ENCODE measurements at places on chromosomes 1 and 21.

DNA sequence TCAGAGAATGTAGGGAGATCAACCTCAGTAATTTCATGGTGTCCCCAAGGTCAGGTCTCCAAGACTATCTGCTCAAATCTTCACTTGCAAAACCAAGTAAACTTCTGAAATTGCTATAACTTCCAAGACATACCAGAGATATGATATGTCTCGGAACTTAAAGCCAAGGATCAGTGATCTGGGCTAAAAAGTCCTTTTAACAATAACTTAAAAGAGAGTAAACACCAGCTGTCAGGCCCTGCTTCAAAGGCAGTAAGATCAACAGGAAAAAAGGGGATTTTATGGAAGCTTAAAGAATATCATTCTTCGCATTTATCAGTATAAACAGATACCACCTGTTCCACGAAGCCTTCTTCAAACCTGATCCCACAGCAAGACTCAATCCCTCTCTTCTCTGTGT is 13.7 kb downstream of the UBR4 start:
- DNase-seq = no peak

DNA sequence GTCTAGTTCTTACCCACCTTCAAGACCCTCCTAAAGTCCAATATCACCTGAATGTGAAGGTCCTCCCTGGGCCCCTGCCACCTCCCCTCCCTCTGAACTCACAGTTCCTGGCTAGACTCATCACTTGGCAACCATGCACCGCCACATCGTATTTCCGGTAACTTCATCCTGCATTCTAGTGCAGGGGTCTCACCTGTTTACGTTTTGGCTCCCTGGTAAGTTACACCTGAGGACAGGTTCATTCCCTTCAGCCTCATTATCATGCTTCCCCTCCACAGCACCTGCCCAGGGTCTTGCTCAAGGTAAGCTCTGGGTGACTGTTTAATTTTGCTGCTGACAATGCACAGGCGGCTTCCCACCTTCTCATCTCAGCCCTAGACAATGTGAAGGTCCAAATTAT is 93.1 kb downstream of the MIS18A start:
- DNase-seq = no peak

DNA sequence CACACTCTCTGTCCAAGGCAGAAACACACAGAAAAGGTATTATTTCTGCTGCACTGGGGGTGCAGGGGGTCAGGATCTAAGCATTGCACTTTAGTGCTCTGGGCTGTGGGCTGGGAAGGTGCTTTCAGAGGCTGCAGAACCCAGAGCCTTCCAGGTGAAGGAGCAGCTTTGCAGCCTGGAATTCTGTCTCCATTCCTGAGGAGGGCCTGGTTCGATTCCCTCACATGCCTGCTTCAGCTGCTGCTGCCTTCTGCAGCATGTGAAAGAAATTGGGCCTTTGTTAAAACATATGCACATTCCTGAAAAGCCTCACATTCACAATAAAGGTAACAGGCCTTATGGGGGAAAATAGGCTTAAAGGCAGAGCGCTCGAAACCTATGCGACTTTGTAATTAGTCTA is 35.9 kb downstream of the VTCN1 start:
- DNase-seq = no peak

- DNase-seq = no peak
Observed at GRCh38 chr1:183106746-183107145, 79.3 kb upstream of the LAMC2 start.

DNA sequence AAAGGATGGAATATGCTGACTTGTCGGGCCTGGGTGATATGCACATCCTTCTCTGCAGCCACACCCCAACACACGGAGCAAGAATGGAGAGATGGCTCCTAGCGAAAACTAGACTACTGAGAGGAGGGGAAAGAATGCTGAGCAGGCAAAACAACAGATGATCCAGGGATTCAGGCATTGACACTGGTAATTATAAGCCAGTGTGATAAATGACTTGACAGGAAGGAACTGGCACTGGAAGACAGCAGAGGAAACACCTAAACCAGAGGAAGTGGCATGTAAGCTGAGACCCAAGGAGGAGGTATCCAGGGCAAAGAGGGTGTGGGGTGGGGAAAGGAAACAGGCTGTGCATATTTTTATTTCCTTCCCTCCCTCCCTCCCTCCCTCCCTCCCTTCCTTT is 31.7 kb upstream of the KHDRBS1 start:
- no peak for DNase-seq

- no peak for DNase-seq
Observed at GRCh38 chr1:206702803-206703202, 18.1 kb downstream of the MAPKAPK2 start.

- DNase-seq = no peak
Observed at GRCh38 chr1:33180226-33180910, 1.5 kb downstream of the TRIM62 start.

- no peak for DNase-seq
Observed at GRCh38 chr1:181789395-181789794, 272.1 kb downstream of the ZNF648 start.

DNA sequence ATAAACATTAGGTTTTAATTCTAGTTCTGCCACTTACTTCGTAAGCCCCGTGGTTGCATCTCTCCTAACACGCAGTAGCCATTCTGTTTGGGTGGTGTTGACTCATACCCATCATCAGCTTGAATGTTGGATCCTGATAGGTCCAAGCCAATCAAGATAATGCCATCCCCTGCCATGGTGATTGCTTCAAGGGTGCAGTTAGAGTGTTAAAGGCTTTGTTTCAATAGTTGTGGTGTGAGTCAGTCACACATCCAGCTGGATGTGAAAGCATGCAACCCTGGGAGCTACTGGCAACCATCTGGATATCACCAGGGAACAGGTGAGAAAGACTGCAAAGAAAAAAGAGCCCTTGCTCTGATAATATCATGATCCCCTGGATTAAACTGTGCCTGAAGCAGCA is 69.1 kb downstream of the OMA1 start:
- DNase-seq = no peak
